ENCODE measurements at places on chromosomes 5 and 9. TPM values are rescaled to one million over a fixed set of nuclear protein-coding genes. Genes with fewer than 3 reads are reported as not detected.

GLRX gene
- 324 TPM for polyA plus RNA-seq

IL9 gene
- polyA plus RNA-seq: not detected

WNK2 gene
- 1.5 TPM for polyA plus RNA-seq

MORN5 gene
- 5.6 TPM for polyA plus RNA-seq

INSL6 gene
- not detected for polyA plus RNA-seq

ARL14EPL gene
- polyA plus RNA-seq: not detected

DDX4 gene
- not detected for polyA plus RNA-seq

Measured in kidney (tissue), 22 donors.